Stimulated activated CD4-positive, alpha-beta T cell treated with anti-CD3 and anti-CD28 coated beads, Interleukin-12 subunit alpha, Interleukin-12 subunit beta, amount 100 ng/mL, for 24 hours (primary cell): ENCODE measurements at places on chromosomes 3 and 15.

DNA sequence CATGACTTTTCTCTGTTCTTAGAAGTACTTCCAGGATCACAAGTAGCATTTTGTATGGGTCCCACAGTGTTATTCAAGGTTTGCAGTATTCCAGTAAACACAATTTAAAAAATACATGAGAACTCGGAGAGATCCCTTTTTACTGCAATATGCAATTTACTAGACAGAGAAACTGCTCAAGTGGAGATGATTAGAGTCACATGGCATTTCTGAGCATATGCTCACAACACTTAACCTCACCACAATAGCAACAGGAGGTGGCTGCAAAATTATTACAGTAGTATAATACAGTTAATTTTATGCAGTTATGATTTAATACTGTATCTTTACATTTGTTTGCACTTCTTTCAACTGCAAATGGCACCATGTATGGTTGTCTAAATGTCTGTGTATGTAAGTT, 87.5 kb downstream of the PIK3CB start:
- no peak for DNase-seq

GRCh38 chr15:100867433-100867832, 12.2 kb upstream of the ALDH1A3 start:
- no peak for DNase-seq

DNA sequence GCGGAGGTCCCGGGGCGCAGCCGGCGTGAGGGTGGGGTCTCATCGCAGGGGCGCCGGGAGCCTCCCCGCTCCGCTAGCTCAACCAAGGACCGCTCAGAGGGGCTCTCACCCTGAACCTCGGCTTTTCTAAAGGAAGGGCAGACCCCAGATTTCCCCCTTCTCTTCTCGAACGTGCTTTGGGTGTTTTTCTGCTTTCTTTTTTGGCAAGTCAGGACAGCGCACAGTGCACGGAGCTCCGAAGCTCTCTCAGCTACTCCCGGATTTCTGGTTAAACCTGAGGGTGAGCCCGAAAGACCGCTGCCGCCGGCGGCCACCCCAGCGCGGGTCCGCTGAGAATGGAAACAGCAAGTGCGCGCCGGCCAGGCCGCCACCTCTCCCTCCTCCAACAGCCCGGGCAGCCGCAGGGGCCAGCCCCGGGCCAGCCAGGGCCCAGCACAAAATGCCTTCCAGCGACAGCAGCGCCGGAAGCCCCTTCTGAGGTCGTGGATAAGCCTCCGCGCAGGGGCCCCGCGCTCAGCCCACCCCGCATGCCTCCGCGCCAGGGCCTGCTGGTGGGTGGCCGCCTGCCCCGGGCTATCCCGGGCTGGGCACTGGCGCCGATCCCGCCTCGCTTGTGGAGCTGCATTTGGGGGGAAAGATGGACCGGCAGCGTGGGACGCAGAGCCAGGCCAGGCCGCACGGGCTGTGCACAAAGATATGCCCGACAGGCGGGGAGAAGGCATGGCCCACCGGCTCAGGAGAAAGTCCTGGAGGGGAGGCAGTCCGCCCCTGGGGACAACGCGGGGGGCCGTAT, 8.2 kb upstream of the OCA2 start:
- no peak for DNase-seq

GRCh38 chr3:155292133-155292532, 1.4 kb downstream of the STRIT1 start:
- DNase-seq: no peak

DNA sequence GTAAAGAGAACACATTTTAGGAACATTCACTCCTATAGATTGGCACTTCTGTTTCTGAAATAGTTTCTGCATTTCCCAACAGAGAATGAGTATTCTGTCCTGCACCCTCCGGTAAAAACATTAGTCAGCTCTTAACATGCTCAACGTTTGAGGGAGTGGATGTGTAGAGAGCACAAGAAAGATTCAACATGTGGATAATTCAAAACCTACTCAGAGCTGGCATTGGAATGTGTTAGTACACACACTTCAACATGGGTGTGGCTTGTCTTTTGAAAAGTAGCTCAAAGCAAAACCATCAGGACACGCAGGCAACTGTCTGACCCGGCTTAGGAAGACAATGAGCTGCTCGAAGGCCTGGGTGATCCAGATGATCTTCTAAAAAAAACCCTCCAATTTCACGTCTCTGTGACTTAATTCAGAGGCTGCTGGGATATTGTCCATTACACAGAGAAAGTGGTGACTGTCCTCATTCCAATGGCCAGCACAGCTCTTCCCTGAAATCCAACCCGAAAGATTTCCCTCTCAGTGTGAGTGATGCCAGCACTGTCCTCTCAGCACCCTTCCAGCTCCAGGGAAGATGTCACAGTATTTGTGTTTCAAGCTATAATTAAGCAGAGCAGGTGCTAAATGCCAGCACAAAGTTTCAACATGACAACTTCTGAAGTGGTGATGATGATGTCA, 18.1 kb downstream of the FBN1 start:
- no peak for DNase-seq

DNA sequence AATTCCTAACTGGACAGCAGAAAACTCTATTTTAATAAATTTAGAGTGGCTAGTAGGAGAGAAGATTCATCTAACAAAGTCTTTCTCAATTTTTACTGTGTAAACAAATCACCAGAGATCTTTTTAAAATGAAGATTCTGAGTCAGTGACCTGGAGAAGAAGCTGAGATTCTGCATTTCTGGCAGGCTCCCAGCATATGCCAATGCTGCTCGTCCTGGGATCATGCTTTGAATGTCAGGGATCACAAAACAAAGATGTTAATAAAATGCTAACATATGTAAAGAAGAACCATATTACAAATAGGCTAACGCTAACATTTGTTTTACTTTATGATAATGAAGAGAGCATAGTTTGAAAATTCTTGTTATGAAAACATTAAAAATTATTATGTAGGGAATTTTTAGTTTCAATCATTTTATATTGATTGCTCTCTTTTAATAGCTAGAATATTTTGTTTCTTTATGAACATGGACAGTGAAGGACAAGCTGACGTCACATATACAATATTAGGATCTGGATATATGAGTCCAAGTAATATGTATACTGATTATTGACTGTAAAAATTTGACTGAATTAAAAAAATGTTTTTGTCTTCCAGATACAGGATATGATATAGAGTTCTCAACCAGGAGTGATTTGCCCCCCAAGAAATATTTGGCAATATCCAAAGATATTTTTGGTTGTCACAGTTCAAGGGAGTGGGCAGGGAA, 160.8 kb upstream of the GPR149 start:
- no peak for DNase-seq

DNA sequence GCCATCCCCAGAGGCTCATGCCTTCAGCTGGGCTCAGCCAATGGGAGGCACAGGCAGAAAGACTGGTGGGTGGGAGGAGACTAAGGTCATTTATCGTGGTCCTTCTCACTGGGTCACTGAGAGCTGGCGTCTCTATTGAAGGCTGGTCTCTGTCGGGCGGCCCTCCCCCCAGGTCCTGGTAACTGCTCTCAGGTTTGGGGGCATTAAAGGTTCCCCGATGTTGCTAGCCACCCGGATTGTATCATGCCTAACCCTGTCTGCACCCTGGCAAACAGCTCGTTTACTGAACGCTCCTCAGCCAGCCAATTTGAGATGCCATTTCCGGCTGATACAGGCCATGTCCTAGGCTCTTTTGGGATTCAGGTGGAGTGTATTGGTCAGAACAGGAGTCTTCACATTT, 10.5 kb downstream of the SELENOS start:
- no peak for DNase-seq
